Naive thymus-derived CD8-positive, alpha-beta T cell (primary cell): ENCODE measurements at places on chromosomes 16 and 17.
A peak's percentile ranks its signal among the peaks of the same experiment; 100 is the strongest.

DNA sequence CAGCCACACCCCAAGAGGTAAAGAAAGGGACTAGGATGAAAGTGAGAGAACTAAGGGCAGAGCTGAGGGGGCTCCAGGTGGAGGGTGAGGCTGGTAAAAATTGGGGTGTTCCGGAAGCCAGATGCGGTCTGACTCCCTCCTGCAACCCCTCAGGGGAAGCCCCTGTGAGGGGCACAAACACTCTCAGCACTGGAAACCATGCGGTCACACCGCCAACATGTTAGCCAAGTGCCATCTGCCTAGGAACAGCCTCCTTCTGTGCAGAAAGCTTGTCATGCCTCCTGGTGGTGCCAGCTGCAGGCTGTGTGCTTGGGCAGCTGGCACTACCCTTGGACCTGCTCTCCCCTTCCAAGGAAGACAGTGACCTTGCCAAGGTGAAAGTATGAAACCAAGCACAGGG is 83.5 kb upstream of the RPL38 start:
- DNase-seq: no peak
- H3K27me3 ChIP-seq: peaks cover 8% of the 10 kb centered on the region
- no peaks in the 10 kb centered on the region for H3K4me1 ChIP-seq
- H3K36me3 ChIP-seq: no peaks in the 10 kb centered on the region

DNA sequence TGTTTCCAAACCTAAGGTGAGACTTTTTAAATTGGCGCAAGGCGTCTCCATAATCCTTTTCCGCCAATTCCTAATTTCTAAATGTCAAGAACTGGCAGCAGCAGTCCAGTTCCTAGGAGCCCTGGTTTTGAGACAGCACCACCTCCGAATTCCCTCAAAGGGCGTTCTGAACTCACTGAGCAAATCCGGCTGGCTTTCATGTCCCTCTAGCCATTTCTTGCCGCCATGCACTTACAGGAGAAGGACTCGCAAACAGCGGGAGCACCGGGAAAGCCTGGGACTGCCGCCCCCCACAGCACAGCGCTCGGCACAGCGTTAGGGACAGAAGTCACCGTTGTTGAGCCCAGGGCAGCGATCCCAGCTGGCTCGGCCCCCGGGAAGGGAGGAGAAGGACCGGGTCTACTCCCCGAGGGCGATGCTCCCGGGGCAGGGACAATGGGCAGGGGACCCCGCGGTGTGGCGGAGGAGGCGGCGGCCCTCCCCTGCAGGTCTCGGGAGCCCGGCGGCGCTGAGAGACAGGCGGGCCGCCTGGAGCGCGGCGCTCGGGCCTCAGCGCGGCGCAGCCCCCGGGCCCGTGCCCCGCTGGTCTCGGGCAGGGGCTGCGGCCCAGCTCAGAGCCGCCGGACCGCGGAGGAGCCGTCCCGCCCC is 545 bp downstream of the ARHGAP17 start:
- peak overlapping the region; percentile 96 for H3K4me3 ChIP-seq
- no peaks in the 10 kb centered on the region for H3K36me3 ChIP-seq
- H3K4me1 ChIP-seq: peaks cover 82% of the 10 kb centered on the region
- H3K27me3 ChIP-seq: no peaks in the 10 kb centered on the region
- no peak for DNase-seq

- H3K27me3 ChIP-seq: no peaks in the 10 kb centered on the region
- H3K36me3 ChIP-seq: no peaks in the 10 kb centered on the region
- H3K4me1 ChIP-seq: peaks cover 5% of the 10 kb centered on the region
- no peak for DNase-seq
- H3K4me3 ChIP-seq: no peak overlapping the region
Observed at GRCh38 chr17:36682773-36683172, 81.4 kb downstream of the MRM1 start.

GRCh38 chr17:53033297-53033696 is 789.4 kb upstream of the KIF2B start:
- DNase-seq: no peak
- no peaks in the 10 kb centered on the region for H3K36me3 ChIP-seq
- no peak overlapping the region for H3K27ac ChIP-seq

GRCh38 chr17:32610943-32611342 is 124.2 kb downstream of the CDK5R1 start:
- H3K27ac ChIP-seq: no peak overlapping the region
- H3K36me3 ChIP-seq: no peaks in the 10 kb centered on the region
- H3K27me3 ChIP-seq: no peaks in the 10 kb centered on the region
- no peak overlapping the region for H3K4me3 ChIP-seq

DNA sequence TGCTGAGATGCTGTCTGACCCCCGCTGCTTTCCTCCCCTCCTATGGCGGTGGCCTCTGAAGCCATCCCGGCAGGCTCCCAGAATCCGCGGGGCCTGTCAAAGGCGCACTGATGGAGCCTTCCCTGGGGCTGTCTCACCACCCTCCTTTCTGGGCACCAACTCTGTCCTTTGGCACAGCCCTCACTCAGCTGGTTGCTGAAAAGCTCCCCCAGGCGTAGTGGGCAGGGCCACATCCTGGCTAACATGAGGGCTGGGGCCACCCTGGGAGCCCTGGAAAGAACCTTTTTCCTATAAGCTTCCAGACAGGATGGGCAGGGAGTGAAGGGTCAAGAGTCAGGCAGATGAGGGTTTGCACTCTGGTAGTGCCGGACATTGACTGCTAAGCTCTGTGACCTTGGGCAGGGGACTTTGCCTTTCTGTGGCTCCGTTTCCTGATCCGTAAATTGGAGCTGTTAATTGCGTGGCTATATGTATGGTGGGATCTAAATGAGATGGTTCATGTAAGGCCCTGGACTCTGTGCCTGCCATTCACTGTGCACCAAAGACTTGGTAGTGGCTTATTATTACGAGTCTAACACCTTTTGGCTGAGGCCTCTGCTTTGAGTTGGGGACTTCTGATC is 27.6 kb upstream of the LASP1NB start:
- H3K27me3 ChIP-seq: no peaks in the 10 kb centered on the region
- peak overlapping the region; percentile 77 for H3K4me3 ChIP-seq
- peaks cover 80% of the 10 kb centered on the region for H3K4me1 ChIP-seq
- H3K36me3 ChIP-seq: peaks cover 42% of the 10 kb centered on the region
- no peak for DNase-seq
- peak overlapping the region; percentile 97 for H3K27ac ChIP-seq

DNA sequence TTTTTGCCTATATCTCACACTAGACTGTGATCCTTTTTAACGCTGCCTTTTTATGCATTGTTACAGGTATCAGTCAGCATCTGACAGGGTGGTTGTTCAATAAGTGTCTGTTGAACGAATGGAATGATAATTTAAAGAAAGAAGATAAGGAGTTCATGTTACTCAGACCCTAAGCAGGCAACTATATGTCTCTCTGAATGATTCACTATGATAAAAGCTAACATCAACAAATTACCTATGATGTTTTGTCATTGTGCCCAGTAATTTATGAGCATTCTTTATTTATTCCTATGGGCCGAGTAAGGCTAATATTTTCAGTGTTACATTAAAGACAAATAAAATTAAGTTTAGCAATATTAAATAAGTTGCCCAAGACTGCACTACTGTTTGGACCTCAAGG is 435.0 kb upstream of the KIF2B start:
- H3K4me3 ChIP-seq: no peak overlapping the region
- no peaks in the 10 kb centered on the region for H3K36me3 ChIP-seq
- no peaks in the 10 kb centered on the region for H3K4me1 ChIP-seq
- H3K27me3 ChIP-seq: no peaks in the 10 kb centered on the region

DNA sequence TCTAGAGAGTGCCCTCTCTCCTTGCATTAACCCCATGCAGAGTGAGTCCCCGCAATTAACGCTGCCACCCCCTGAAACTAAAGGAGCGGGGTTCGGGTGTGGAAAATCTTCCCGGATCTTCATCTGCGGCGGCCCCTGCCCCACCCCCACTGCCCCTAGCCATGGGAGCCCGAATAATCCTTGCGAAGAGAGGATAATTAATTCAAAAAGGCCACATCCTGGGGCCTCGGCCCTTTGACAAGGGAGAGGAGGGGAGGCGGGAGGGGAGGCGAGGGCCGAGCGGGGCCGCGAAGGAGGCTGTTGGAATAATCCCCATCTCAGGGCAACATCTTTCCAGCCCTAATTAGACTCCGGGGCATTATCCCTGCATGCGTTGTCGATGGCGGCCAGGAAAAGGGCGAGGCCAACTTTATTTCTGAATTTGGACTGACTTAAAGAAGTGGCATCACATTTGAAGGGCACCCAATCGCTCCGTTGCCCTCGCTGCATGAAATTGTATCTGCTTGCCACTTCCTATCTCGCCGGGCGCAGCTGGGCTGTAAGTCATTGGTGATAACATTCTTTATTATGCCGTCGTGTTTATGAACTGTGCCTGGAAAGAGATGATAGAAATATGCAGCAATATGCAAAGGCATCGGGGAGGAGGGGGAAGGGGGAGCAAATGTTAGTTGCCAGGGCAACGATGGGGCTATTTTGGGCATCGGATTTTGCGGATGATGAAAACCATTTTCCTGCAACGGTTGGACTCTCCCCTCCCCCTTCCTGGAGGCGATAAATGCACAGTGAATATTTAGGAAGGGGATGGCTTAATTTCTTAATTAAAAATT is 387.1 kb upstream of the TNRC6C start:
- H3K27ac ChIP-seq: no peak overlapping the region
- H3K27me3 ChIP-seq: peaks cover 10% of the 10 kb centered on the region
- DNase-seq: peak; percentile 7
- H3K36me3 ChIP-seq: no peaks in the 10 kb centered on the region

GRCh38 chr16:85622683-85623082 is 9.6 kb downstream of the GSE1 start:
- no peak overlapping the region for H3K4me3 ChIP-seq
- H3K4me1 ChIP-seq: peaks cover 85% of the 10 kb centered on the region
- DNase-seq: no peak

DNA sequence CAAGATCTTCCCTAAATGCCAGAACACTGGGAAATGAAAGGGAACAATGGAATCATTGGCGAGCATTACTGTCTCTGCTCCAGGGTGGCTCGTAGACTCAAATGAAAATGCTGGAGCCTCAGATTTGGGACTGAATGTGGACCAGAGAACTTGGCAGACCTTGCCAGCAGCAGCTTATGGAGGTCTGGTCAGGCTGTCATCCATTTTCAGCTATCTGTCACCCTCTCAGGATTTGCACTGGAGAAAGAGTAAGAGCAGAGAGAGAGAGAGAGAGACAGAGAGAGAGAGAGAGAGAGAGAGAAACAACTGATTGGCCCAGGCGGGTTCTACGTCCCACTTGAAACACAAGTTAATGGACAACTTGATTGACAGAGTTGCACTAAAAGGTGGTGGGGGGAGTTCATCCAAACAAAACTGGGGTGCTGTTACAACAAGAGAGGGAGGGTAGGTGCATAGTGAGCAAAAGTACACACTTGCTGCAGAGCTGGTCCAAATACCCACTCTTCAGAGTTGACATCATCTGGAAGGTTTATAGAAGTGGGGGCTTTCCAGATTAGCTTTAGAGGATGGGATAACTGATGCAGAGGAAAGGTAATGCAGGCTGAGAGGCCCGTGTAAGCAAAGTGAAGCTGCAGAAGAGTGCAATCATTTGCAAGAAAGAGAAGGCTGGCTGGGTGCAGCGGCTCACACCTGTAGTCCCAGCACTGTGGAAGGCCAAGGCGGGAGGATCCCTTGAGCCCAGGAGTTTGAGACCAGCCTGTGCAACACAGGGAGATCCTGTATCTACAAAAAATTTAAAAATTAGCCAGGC is 16.5 kb upstream of the NSMCE1 start:
- no peak for DNase-seq
- H3K36me3 ChIP-seq: no peaks in the 10 kb centered on the region
- H3K27ac ChIP-seq: peak overlapping the region; percentile 24
- H3K4me3 ChIP-seq: no peak overlapping the region

- no peak overlapping the region for H3K4me3 ChIP-seq
- H3K27ac ChIP-seq: no peak overlapping the region
- no peaks in the 10 kb centered on the region for H3K36me3 ChIP-seq
- DNase-seq: no peak
- H3K27me3 ChIP-seq: peaks cover 44% of the 10 kb centered on the region
- no peaks in the 10 kb centered on the region for H3K4me1 ChIP-seq
Observed at GRCh38 chr17:45757431-45758218, 26.5 kb upstream of the CRHR1 start.

- peaks cover 15% of the 10 kb centered on the region for H3K36me3 ChIP-seq
- peak overlapping the region; percentile 96 for H3K27ac ChIP-seq
- DNase-seq: no peak
- no peaks in the 10 kb centered on the region for H3K27me3 ChIP-seq
Observed at GRCh38 chr17:58329810-58330537, 1.4 kb upstream of the TSPOAP1 start.

DNA sequence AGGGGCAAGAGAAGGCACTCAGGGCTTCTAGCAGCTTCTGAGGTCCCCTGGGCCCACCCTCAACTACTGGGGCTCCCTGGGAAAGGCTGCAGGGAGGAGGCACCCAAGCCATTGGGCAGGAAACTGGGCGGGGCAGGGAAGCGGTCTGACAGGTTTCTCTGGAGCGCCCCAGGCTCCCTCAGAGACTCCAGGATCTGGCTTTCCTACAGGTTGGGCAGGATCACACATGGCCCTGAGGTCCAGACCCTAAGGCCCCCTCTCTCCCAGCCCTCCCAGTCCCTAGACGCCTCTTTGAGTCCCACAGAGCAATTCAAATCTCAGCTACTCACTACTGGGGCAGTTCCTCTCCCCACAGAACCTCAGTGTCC is 14.3 kb downstream of the JUP start:
- H3K27me3 ChIP-seq: no peaks in the 10 kb centered on the region
- H3K36me3 ChIP-seq: no peaks in the 10 kb centered on the region
- H3K4me3 ChIP-seq: no peak overlapping the region
- H3K27ac ChIP-seq: no peak overlapping the region

GRCh38 chr17:3944485-3945388 is 19.5 kb downstream of the ATP2A3 start:
- H3K27ac ChIP-seq: no peak overlapping the region
- H3K36me3 ChIP-seq: peaks cover 5% of the 10 kb centered on the region
- H3K4me3 ChIP-seq: no peak overlapping the region
- no peaks in the 10 kb centered on the region for H3K4me1 ChIP-seq
- H3K27me3 ChIP-seq: no peaks in the 10 kb centered on the region

- H3K36me3 ChIP-seq: no peaks in the 10 kb centered on the region
- H3K4me1 ChIP-seq: peaks cover 34% of the 10 kb centered on the region
- H3K27ac ChIP-seq: no peak overlapping the region
- H3K27me3 ChIP-seq: no peaks in the 10 kb centered on the region
Observed at GRCh38 chr16:31364421-31364820, 9.4 kb downstream of the ITGAX start.

DNA sequence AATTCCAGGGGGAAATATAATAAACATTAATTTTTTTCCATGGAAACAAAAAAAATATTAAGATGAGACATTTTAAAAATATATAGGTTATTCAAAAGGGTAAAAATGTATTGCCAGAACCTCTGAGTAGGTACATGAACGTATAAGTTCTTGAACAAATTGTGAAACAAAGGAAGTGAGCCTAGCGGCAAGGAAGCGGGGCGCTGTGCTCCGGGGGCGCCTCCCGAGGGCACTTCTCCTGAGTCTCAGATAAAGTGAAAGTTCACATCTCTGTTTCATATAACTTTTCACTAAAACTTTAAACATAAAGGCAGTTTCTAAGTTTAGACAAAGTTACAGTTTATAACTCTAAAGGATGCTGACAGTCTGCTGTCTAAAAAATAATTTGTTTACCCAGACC is 52.3 kb downstream of the TNRC6C start:
- peak overlapping the region; percentile 49 for H3K27ac ChIP-seq
- H3K4me1 ChIP-seq: peaks cover 48% of the 10 kb centered on the region
- peak; percentile 65 for DNase-seq
- no peaks in the 10 kb centered on the region for H3K36me3 ChIP-seq
- no peaks in the 10 kb centered on the region for H3K27me3 ChIP-seq
